ENCODE measurements at places on chromosomes 6 and 20. TPM values are rescaled to one million over a fixed set of nuclear protein-coding genes. Genes with fewer than 3 reads are reported as not detected.
A peak's percentile ranks its signal among the peaks of the same experiment; 100 is the strongest.

The CCDC28A gene
- 4.7 TPM for total RNA-seq

DNA sequence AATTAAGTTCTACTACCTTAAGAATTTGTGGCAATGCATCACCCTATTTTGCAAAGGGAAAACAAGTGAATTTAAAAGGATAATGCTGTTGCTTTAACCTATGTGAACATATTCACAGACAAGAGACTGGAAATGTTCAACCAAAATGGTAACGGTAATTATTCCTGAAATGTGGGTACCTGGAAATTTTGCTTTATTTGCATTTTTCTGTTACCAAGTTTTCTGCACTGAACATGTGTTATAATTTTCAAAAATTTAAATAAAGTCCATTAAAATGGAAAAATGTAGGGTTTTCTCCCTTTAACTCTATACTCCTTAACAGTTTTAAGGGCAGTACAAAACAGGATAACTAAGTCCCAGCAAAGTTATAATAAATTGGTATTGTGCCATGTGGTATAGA is 66.4 kb downstream of the EPB41L2 start:
- H3K4me1 ChIP-seq = peaks cover 55% of the 10 kb centered on the region
- no peak for DNase-seq
- H3K36me3 ChIP-seq = no peaks in the 10 kb centered on the region

DNA sequence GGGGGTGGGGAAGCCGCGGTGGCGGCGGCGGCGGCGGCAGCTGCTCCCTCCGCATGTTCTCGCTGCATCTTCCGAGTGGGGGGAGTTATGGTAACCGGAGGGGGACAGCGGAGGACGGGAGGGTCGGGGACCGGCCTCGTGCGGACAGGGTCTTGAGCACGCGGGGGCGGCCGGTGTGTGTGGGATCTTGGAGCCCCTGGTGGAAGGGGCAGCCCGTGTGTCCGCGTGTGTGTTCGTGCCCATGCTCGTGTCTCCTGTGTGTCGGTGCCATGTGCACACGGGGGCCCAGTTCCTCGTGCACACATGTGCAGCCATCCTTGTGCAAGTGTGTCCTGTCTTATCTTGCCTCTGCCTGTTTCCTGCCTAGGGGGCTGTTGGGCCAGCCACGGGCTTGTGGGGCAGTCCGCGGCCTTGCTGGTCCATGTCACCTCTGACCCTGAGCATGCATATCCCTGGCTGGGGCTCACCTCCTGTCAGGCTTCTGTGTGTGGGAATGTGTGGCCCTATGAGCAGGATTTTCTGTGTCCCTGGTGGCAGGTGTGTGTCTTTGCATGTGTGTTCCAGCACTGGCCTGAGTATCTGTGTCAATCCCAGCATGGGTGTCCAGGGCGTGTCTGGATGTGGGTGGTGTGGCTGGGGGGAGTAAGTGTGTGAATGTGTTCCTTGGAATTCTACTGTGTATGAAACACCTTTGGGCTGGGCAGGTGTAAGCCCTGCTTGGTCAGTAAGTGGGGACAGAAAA is 8.5 kb downstream of the SYNGAP1 start:
- DNase-seq = no peak
- H3K4me1 ChIP-seq = peaks cover 37% of the 10 kb centered on the region
- H3K27me3 ChIP-seq = no peaks in the 10 kb centered on the region
- peak overlapping the region; percentile 47 for H3K4me3 ChIP-seq
- no peaks in the 10 kb centered on the region for H3K36me3 ChIP-seq

DNA sequence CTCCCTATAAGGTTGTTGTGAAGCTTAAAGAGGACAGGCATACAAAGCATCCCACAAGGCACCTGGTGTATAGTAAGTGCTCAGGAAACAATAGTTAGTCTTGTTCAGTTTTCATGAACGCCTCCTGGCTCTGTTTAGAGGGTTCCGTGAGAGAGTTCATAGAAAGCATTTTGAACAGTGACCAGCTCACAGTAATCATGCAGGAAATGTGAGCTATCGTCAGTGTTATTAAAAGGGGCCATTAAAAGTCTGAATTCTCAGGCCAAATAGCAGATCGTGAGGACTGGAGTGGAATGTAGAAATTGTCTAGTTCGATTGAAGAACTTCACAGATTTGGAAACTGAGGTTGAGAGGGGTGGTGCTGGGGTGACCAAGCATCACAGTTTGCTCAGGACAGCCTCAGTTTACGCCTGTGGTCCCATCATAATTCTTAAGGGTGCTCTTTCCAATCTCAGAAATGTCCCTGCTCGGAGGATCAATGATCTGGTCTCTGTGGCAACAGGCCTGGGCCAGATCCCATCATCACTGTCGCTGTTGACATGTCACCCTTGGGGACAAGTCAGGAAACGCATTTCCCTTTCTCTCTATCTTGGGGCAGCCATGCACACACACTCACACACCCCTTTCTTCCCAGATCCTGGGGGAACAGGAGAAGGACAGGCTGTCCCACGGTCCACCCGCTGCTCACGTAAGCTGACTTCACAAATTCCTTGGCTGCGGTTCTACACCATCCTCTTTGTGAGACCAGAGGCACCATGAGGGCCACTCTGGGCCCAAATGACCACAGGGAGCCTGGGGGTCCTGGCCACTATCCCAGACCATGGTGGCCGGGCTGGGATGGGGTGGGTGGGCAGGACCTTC is 7.2 kb downstream of the TGM2 start:
- H3K4me3 ChIP-seq = no peak overlapping the region
- no peaks in the 10 kb centered on the region for H3K27me3 ChIP-seq
- H3K4me1 ChIP-seq = no peaks in the 10 kb centered on the region
- DNase-seq = no peak
- no peak overlapping the region for H3K27ac ChIP-seq

GRCh38 chr6:26249707-26249956 is 115.4 kb upstream of the BTN3A2 start:
- H3K4me1 ChIP-seq = peaks cover 3% of the 10 kb centered on the region
- peak overlapping the region; percentile 28 for H3K4me3 ChIP-seq
- H3K36me3 ChIP-seq = no peaks in the 10 kb centered on the region
- no peaks in the 10 kb centered on the region for H3K27me3 ChIP-seq
- DNase-seq = no peak

The ADGRG6 gene
- 259 TPM for total RNA-seq

DNA sequence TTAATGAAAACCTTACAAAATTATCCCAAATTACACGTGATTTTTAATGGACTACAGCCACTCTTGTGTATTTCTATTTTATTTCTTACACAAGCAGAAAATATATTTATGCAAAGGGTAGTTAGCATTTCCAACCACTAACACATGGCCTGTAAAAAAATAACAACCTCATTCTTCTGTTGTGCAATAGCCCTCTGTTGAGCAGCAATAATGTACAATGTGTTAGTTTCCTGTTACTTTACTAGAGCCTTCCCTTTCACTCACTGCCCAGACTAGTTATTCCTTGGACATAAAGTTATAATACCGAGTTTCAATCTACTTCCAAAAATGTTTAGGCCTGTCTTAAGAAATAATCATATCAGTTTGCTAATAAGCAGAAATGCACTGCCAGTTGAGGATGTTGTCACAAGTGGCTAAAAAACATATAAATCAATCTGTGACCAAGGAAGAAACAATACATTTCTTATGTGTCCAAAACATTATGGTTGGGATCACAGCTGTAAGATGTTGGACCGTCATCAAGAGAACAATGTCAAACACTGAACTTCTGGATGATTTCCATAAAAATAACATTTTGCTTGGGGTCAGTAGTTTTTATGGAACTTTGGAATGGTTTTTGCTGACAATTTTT is 73.6 kb upstream of the RNF146 start:
- H3K27ac ChIP-seq = no peak overlapping the region
- no peaks in the 10 kb centered on the region for H3K36me3 ChIP-seq
- no peaks in the 10 kb centered on the region for H3K4me1 ChIP-seq
- DNase-seq = no peak
